ENCODE measurements at places on chromosomes 12 and 14.
A peak's percentile ranks its signal among the peaks of the same experiment; 100 is the strongest.

- no peak for DNase-seq
Measured at GRCh38 chr12:51520576-51521325, 70.3 kb upstream of the SCN8A start.

DNA sequence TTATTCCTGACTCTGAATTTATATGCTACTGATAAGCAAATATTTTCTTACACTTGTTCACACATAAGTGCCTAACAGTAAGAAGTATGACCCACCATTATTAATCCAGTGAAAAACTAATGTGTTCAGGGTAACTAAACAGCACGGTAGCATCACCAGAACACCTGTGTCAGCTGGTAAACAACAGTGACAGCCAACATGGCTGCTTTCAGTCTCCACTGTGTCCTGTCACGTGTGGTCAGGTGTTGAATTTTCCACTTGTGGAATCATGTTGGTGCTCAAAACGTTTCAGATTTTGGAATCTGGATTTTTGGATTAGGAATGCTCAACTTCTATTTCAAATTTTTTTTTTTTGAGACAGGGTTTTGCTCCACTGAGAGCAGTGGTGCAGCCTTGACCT, 14.3 kb upstream of the ATP23 start:
- DNase-seq: no peak

DNA sequence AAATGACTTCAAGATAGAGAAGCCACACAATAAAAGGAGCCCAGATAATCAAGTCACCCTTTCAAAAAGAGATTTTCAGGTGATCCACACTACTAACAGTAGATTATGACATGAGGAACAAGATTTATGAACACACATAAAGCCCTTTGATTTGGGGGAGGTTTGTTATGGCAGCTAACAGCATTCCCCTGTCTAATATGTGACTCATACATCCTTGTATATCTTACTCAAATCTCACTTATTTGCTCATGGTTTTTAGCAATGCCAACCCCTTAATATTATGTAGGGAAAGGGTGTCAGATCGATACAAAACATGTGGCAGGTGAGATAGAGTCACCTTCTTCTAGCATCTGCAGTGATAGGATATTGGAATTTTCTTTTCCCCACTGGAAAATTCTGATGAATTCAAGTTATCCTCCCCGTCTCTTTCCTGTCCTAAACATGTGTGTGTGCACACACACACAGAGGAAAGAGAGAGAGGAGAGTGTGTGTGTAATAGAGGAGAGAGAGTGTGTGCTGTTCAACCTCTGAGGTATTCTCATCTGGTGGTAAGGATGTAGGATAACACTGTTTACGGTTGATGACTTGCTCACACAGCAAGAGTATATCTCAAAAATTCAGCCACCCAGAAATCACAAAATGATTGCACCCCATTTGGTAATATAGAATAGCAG, 319.9 kb downstream of the KCNC2 start:
- peak; percentile 18 for DNase-seq

GRCh38 chr12:40016980-40017379, 88.9 kb downstream of the SLC2A13 start:
- peak; percentile 42 for DNase-seq

DNA sequence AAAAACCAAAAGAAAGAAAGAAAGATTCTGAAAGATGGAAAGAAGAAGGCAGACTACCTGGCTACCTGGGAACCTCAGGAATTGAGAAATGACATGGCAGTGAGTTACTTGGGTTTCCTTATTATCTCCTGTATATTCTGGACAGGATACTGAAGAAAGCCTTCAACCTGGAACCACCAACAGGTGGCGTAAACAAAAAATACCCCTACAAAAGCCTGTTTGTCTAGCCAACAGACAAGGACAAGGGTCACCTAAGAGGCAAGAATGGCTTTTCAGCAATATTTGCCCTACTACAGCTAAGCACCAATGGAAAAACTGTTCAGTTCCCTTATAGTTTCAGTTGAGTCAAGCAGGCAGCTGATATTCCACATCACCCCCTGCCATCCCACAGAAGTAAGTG, 274.9 kb downstream of the GPHN start:
- no peak for DNase-seq

GRCh38 chr14:24634158-24634557, at the start of gene GZMB:
TSS of gene GZMB (minus strand) at chr14:24634190. CDS start at chr14:24634160, 30 bp downstream.
- DNase-seq: no peak

GRCh38 chr12:18158774-18159557, 69.0 kb upstream of the RERGL start:
- DNase-seq: peak; percentile 55

GRCh38 chr12:85266356-85266755, 13.7 kb upstream of the ALX1 start:
- no peak for DNase-seq

DNA sequence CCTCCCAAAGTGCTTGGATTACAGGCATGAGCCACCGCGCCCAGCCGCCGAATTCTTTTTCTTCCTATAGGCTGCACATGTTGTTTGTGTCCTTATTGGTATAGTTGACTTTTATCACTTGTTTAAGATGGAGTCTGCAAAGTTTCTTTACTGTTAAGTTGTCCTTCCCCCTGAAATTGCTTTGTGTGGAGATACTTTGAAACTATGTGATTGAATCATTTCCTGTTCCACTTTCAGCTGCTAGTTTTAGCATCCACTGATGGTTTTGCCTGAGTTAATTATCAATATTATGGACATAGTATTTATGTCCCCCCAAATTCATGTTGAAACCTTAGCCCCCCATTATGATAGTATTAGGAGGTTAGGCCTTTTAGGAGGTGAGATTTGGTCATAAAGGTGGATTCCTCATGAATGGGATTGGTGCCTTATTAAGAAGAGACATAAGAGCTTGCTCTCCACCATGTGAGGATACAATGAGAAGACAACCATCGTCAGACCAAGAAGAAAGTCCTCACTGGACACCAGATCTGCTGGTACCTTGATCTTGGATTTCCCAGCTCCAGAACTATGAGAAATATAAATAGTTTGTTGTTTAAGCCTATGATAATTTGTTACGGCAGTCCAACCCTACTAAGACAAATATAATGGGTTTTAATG, 34.9 kb downstream of the PPHLN1 start:
- DNase-seq: no peak

- DNase-seq: no peak
Measured at GRCh38 chr12:64955746-64956145, 131.3 kb downstream of the TBC1D30 start.

DNA sequence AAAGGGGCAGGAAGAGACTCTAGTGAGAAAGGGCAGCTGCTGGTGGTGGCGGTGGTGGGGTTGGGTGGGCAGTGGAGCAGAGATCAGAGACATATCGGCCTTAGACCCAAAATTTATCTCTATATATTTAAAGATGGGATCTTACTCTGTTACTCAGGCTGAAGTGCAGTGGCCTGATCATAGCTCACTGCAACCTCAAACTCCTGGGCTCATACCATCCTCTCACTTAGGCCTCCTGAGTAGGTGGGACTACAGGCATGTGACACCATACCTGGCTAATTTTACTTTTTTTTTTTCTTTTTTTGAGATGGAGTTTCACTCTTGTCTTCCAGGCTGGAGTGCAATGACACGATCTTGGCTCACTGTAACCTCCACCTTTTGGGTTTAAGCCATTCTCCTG, 18.6 kb upstream of the ITGA5 start:
- DNase-seq: no peak

DNA sequence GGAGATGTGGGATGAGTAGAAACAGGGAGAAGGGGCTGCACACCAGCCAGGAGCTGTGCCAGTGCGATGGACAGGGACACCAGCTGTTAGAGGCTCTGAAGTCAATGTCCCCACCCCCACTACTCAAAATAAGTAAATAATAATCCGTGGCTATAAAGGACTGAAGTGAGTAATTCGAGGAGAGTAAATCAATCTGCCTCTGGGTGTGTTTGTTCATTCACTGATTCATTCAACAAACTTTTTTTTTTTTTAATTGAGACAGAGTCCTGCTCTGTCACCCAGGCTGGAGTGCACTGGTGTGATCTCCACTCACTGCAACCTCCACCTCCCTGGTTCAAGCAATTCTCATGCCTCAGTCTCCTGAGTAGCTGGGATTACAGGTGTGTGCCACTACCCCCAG, 363.6 kb downstream of the TMEM132D start:
- DNase-seq: no peak

DNA sequence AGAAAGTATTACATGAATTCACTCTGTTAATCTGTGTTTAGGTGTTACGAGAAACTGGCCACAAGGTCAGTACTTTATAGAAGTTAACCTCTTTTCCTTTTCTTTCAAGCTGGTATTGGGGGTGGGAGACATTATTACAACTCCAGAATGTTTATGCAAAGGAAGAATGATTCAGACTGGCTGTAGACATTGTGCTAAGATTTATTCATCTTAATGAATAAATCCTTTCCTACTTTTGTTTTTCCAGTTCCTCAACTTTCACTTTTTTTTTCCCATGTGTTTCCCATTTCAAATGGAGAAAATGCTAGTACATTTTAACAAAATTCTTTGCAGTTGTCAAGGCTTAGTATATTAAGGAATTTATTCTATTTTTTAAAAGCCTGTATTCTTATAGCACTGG, 1.3 kb downstream of the OTOGL start:
- no peak for DNase-seq

GRCh38 chr12:51395283-51396230, 4.4 kb upstream of the GALNT6 start:
- no peak for DNase-seq

DNA sequence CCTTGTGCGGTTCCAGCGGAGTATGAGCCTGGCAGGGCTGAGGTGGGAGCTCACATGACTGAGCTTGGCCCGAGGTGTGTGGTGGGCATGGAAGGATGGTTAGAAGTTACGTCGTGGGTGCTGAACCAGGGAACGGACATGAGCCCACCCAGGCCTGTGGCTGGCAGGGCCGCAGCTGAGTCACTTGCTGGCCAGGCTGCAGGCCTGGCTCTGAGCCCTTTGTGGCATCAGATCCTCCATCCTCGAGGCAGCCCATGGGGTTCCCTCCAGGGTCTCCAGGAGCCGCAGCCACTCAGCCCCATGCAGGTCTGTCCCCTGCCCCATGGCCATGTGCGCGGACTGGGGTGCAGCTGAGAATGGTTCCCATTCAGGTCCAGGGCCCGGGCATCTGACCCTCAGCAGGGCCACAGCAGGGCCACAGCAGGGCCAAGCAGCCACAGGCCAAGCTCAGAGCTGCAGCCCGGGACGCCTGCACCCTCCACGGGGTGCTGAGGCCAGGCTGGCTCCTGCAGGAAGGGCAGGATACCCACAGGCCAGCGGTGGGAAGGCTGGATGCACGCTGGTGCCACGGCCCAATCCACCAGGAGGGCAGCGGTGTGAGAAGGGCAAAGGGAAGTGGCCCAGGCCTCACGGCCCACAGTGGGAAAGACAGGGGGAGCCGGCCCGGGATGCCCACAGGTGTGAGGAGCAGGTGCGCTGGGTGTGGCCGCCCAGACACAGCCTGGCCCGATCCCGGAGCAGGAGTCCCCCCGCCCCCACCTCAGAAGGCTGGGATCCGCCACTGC, 26.3 kb upstream of the ULK1 start:
- no peak for DNase-seq

- no peak for DNase-seq
Measured at GRCh38 chr14:96400495-96400894, 8.6 kb downstream of the AK7 start.

DNA sequence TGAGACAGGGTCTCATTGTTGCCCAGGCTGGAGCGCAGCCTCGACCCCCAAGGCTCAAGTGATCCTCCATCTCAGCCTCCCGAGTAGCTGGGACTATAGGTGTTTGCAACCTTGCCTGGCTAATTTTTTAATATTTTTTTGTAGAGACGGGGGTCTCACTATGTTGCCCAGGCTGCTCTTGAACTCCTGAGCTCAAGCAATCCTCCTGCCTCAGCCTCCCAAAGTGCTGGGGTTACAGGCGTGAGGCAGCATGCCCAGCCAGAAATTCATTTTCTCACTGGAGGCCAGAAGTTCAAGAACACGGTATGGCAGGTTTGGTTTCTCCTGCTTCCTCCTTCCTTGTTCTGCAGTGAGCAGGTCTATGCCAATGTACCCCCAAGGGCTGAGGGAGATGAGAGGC, 3.7 kb downstream of the RNASE1 start:
- no peak for DNase-seq

DNA sequence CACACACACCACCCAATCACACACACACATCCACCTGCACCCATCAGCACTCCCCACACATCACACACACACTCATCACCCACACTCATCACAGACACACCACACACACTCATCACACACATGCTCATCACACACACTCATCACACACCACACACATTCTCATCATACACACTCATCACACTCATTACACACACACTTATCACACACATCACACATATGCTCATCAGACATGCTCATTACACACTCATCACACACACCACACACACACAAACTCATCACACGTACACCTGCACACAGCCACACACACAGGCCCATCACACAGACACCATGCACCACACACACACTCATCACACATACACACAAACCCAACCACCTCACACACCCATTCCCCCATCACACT, 107.5 kb upstream of the C14orf180 start:
- DNase-seq: no peak

GRCh38 chr12:14157088-14157747, 175.8 kb upstream of the GRIN2B start:
- no peak for DNase-seq

DNA sequence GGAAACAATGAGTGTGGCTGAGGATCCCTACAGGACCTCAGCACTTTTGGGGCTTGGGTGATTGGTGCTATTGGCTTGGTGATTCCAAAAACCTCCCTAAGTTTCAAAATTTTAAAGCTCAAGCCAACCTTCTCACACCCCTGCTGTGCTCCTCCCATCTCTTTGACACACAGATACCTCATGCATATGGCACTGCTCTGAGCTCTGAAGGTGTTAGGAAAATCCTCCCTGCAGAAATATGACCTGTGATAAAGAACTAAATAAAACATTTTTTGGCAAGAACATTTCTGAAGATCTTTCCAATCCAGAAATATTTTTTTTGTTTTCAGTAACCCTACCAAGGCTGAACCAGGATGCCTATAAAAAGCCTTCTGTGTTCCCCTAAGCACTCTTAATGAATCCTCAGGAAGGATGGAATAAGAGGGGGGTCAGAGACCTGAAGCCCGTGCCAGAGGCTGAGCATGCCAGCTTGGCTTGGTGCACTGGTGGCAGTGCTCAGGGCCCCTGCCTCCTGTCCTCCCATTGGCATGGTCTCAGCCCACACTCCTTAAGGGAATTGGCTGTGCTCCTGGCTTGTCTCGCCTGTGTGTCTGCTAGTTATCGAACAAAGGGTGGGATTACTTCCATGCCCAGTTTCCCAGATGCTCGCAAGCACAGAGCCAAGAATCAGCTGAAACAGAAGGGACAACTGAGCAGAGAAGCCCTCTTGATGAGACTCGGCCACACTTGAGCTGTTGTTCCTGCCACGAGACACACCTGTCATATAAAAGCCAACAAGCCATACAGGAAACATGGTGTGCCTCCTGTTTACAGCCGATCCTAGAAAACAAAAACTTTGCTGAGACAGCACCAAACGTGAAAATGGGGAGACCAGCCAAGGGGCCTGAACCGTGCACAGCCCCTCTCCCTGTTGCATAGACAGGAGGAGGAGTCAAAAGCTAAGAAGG, 132.7 kb upstream of the EEA1 start:
- peak; percentile 16 for DNase-seq

DNA sequence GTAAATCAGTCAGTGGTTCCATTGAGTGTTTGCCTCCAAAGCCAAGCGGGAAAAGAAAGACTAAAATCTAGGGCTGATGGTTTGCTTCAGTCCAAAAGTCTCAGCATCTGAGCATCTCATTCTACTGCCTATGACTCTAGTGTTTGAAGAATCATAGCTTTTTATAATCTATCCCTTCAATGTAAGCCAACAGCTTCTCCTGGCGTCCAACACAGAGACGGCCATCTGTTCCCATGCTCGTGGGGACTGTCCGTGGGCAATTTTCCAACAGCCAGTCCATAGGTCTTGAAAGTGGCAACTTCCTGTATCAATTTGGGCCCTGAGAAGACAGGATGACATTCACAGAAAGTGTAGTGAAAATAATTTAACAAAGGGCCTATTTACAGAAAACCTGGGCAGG, 544.4 kb upstream of the TMEM132C start:
- DNase-seq: no peak
